Neuronal stem cell (in vitro differentiated cells): ENCODE measurements at places on chromosomes 16 and 17.
A peak's percentile ranks its signal among the peaks of the same experiment; 100 is the strongest.

DNA sequence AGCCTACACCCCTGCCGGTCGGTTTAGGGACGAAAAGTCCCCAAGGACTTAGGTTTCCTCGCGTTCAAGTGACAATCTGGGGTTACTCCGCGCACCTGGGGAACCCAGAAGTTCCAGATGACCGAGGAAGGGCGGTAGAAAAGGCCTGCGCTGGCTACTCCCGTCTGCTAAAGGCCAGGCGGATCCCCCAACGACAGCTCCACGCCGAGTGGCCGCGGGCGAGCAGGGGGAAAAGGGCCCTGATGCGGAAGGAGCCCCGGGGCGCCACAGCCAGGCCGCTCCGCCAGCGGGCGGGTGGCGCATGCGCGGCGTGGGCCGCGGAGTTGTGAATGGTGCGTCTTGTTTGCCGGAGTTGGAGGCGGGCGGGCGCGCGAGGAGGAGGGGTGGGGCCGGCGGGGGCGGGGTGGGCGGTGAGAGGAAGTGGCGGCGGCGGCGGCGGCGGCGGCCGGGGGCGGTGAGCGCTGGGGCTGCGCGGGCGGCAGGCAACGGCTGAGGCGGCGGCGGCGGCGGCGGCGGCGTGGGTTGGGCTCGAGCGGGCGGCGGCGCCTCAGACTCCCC lies at the start of gene CBFB:
Gene CBFB (plus strand): TSS at position 454 of the 558 bp plus-strand sequence. CDS start 259 bp downstream, outside the sequence.
- DNase-seq, result peak; percentile 86

DNA sequence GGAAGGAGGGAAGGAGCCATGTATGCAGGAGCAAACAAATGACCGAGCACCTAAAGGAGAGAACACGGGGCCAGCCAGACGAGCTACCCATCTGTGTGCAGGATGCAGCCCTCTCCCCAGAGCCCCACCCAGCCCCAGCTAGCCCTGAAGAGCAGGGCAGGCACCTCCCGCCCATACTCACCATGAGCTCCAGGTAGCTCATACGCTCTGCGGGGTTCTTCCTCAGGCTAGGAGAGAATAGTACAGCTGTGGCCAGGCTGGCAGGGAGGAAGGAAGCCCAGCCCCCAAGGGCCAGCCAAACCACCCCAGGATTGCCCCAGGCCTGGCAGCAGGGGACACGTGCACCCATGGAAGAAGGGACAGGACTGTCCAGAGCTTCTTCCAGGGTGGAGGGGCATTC lies 81.9 kb downstream of the KCNJ18 start:
- DNase-seq, result no peak

DNA sequence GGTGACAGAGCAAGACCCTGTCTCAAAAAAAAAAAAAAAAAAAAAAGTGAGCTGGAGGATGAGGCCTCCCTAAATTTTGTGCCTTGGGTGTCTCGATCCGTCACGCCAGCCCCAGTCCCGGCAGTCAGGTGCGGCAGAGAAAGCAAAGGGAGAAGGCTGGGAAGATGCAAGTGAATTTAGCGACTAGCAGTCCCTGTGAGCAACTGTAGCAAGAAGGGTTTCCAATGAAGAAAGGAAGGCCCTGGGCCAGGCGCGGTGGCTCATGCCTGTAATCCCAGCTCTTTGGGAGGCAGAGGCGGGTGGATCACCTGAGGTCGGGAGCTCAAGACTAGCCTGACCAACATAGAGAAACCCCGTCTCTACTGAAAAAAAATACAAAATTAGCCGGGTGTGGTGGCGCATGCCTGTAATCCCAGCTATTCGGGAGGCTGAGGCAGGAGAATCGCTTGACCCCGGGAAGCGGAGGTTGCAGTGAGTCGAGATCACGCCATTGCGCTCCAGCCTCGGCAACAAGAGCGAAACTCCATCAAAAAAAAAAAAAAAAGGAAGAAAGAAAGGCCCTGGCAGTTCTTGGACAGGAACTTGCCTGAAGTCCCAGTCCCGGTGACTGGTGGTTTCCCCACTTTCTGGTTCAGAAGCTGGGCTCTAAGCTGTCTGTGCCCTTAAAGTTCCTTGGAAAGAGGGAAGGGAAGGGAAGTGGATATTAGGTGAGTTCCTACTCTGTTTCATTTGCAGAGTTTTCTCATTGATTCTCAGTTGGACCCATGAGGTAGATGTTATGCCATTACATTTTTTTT lies 1.8 kb upstream of the QPRT start:
- DNase-seq, result no peak

DNA sequence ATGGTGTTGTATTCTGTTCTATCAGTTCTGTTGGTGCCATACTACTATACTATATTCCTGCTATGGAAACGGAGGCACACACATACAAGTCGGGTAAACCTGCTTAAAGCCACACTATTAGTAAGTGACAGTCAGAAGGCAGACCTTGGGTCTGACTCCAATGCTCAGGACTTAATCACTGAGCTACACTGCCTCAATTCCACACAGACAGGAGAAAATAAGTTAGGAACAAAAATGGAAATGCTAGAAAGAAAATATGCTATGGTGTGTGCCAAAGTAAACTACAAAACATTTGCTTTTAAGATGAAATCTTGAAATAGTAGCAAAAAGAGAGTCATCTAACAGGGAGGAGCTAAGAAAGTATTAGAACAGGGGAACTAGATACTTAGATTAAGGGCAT lies 48.1 kb downstream of the MYO1D start:
- no peak for DNase-seq

DNA sequence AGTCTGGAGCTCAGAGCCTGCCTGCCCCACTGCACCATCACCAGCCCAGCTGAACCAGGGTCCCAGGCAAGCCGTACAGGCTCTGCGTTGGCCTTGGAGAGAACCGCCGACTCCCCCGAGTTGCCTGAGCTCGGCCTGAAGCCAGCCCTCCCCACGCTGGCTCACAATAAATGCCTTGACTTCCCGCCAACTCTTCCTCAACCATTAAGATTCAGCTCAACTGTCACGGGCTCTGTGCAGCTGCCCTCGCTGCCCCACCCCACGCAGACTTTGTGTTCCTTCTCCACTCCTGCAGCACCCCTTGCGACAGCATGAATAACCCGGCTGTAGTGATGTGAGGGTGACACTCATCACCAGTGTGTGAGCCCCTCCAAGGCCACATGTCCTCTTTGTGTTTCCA lies 4.8 kb upstream of the QPRT start:
- DNase-seq, result no peak

DNA sequence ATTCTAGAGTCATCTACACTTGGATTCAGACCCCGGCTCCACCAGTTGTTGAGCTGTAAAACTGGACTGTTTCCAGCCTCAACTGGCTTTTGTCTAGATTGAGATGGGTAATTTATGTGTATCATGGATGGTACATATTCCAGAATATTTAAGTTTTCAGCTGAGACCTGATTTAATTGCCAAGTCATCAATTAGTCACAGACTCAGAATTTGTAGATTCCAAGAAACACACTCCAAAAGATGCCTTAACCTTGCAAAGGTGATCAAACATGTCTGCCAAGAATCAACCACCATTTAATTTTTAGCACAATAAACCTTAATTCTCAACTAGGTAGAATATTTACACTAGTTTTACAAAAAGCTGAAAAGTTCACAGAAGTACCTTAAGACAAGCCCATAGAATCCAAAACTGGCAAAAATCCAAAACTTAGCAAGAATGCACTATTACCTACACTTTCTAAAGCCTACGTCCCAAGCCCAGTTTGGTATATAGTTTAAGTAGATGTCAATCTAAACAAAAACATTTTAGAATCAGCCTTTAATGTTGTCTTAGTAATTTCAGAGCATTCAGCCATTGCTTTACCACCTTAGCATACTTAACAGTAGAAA lies 17.7 kb downstream of the SIAH1 start:
- DNase-seq, result no peak

GRCh38 chr17:66507982-66508760 lies 205.8 kb downstream of the PRKCA start:
- DNase-seq, result no peak

- DNase-seq, result no peak
Measured at GRCh38 chr17:70869402-70870085, 700.2 kb downstream of the KCNJ2 start.

DNA sequence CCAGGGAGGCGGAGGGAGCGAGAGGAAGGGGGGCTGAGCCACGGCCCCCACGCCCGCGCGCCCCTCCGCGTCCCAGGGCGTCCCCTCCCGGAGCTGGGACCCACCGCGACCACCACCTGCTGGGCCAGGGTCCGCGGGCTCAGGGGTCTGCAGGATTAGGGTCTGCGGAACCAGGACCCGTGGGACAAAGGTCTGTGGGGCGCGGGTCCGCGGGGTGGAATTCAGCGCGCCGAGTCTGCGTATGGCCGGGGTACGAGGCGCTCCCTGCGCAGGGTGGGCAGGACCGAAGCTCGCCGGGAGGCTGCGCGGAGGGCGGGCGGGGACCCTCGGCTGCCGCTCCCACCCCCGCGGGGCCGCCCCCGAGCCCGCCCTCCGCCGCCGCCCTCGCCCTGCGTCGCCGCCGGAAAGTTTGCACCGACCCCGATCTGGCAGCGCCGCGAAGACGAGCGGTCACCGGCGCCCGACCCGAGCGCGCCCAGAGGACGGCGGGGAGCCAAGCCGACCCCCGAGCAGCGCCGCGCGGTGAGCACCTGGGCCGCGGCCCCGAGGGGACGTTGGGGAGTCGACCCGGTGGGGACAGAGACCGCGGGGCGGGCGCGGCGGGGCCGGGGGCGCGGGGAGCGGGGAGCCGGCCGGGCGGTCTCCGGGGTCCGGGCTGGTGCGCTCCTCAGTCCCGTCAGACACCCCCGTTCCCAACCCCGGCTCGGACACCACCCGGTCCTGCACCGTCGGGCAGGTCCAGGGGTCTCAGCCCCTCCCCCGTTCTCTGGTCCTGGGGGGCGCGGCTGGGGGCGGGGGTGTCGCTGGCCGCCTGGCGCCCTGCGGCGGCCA lies at the start of gene GCGR:
Gene GCGR (plus strand): TSS at position 423 of the 831 bp plus-strand sequence. CDS start 4,869 bp downstream, outside the sequence.
- no peak for DNase-seq

DNA sequence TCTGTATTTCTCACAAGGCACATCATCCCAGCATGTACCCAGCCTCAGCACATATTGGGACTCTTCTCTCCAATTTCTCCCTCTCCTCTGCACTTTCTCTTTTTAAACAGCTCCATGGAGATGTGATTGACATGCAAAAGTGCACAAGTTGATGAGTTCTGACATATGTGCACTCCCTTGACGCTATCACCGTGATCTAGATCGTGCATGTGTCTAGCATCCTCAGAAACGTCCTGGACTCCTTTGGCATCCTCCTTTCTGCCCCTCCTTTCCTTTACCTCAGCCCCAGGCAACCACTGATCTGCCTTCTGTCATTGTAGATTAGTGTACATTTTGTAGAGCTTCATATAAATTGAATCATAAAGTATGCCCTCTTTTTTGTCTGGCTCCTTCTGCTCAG lies 108.0 kb upstream of the HSBP1 start:
- no peak for DNase-seq

- DNase-seq, result no peak
Measured at GRCh38 chr16:21663889-21664647, at the start of gene OTOA. TSS of gene OTOA (plus strand) at chr16:21663968. CDS start at chr16:21678515, 14,547 bp downstream.

DNA sequence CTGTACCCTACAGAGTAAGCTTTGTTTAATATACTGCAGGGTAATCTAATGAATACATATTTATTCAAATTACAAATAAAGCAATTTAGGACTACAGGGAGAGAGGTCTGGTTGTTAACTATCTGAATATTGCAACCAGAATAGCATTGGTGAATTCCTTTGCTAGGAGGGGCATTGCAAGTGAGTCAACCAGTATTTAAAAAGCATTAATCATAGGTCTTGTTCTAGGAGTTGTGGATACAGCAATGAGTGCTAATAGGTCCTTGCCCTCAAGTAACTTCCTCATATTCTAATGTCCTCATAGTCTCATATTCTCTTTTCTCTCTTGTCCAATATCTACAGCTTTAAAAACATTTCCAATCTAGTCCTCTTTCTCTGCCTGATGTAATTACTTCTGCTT lies 531.4 kb downstream of the CDH11 start:
- no peak for DNase-seq

- DNase-seq, result no peak
Measured at GRCh38 chr17:76830987-76831715, 37.1 kb upstream of the MGAT5B start.

DNA sequence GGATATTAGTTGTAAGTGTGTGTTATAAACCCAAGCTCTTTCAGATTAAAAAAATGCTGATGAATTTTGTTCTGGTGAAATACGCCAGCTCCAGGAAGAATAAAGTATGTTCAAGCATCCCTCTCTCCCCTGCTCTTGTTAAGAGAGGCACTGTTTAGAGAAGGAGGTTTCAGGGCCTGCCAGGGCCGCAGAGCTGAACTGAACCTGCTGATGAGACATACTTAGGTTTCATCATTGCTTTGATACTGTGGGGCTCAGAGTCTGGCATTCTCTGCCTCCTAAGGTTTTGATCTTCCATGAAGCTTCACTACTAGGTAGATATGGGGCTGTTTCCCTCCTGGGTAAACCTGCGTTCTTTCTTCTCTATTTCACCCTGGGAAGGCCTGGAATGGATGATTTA lies 175.3 kb upstream of the FAM20A start:
- no peak for DNase-seq

DNA sequence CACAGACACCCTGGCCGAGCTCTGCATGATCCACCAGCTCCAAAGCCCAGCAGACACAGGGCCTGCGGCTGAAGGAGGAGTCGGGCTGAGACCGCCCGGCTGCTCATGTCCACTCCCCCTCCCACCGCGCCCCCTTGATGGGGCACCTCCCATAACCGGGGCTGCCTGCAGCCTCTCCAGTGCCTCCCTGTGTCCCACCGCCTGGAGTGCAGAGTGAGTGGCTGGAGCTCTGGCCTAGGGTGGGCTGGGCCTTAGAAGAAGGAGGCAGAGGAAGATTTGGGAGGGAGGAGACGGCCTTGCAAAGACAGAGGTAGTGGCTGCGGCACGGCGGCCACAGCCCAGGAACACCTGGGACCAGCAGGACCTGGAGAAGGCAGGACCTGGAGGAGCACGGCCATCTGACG lies 4.0 kb downstream of the CBFA2T3 start:
- no peak for DNase-seq

- DNase-seq, result no peak
Measured at GRCh38 chr17:13563866-13564265, 37.9 kb downstream of the HS3ST3A1 start.

DNA sequence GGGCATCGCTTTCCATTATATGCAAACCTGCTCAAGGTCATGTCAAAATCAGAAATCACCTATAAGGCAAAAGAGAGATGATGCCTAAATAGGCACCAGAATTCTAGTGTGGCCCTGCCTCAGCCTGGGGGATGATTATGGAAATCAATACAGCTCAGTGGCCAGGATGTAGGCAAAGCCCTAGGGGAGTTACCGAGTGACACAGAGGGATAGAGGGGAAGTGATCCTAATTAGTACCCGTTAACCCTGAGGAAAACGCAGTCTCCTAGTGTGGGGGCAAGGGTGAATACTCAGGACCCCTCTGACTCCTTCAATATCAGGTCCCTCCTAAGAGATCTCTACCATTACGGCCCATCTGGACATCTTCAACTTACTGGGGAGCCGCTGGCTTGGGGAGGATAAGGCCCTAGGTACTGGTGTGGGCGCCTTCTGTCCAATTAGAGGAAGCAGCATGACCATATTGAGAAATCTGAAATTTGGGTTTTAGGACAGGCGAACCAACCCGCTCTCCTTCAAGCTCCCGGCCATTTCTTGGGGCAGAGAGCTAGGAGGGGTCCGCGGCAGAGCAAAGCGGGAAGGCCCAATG lies 725 bp downstream of the NT5C3B start:
- no peak for DNase-seq
